ENCODE measurements at places on chromosomes 3 and 15. TPM values are rescaled to one million over a fixed set of nuclear protein-coding genes. Genes with fewer than 3 reads are reported as not detected.

GRCh38 chr3:51945031-51945840 lies 3.1 kb downstream of the PARP3 start:
- no peak for DNase-seq

DNA sequence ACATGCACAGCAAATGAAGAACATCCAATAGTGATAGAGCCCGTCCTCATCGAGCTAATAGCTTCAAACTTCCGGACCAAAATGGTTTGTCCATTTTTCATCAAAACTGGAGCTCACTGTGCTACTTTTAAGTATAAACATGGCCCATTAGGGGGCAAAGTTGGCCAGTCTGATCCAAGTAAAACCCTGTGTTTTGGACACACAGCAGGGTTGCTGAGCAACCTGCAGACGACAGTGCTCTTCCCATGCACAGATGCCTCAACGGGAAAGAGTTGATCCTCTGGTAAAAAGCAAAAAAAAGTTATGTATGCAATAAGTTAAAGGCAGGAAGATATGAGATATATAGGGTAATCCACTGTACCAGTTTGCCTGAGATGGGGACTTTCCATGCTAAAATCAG lies 244.0 kb upstream of the THBS1 start:
- DNase-seq, result no peak

DNA sequence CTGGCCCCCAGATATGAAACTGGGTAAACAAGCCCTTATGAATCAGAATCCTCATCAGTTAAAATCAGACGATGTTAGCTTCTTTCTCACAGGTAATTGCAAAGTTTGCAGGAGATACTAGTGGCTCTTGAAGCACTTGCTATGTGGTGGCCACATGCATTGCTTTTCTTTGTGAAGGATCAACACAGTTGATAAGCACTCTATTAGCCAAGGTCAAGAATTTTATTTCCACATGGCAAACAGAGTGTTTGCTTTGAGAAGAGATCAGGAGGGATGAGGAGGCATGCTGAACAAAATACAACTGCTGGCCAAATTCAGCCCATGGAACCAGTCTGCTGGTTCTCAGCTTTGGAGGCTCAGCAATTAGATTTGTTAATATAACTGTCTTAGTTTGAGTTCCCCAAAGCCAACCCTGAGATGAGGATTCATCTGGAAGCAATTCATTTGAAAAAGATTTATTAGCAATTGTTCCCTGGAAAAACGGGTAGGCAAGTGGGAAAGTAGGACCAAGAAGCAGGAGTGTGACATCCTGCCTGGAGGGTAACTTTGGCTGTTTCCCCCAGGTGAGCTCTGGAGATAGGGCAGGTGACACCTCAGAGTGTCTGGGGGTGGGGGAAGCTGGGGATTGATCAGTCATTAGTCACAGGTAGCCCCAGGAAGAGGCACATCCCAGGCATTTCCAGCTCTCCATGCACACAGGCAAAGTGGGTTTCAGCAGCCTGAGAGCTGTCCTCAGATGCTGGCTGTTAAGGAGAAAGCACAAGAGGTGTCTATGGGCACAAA lies 180.3 kb downstream of the ABHD5 start:
- DNase-seq, result peak; percentile 23

Gene SEMA6D
- total RNA-seq, result 15.8 TPM

Gene ZBTB20
- total RNA-seq, result 0.70 TPM

- DNase-seq, result no peak
Measured at GRCh38 chr3:98806521-98806920, 43.4 kb downstream of the ST3GAL6 start.

GRCh38 chr15:36251450-36251849 lies 328.0 kb upstream of the CDIN1 start:
- no peak for DNase-seq

GRCh38 chr15:87578776-87579175 lies 677.8 kb downstream of the NTRK3 start:
- DNase-seq, result no peak

Gene AQR
- total RNA-seq, result 54.4 TPM

GRCh38 chr15:78922527-78922926 lies 22.3 kb downstream of the CTSH start:
- no peak for DNase-seq

GRCh38 chr15:22961762-22962161 lies 18.4 kb downstream of the CYFIP1 start:
- DNase-seq, result no peak

GRCh38 chr3:197784019-197784585 lies 7.0 kb upstream of the LRCH3 start:
- DNase-seq, result no peak

Gene XPC
- total RNA-seq, result 30.3 TPM

Gene RASL12
- 7.7 TPM for total RNA-seq

DNA sequence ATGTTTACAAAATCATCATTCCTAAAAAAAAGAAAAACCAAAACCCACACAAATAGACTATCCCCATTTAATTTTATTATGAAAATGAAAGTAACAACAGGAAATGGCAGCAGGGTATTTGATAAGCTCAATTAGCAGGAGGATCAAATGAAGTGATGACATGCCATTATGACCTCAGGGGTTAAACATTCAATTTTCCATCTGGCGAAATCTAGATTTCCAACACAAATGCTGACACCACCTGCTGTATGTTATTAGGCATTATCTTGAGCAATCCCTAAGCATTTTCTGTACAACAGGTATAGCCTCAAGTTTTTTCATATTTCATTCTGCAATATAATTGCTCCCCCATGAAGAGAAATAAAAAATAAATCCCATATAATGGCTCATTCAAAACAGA lies 57.1 kb downstream of the SHQ1 start:
- DNase-seq, result no peak

DNA sequence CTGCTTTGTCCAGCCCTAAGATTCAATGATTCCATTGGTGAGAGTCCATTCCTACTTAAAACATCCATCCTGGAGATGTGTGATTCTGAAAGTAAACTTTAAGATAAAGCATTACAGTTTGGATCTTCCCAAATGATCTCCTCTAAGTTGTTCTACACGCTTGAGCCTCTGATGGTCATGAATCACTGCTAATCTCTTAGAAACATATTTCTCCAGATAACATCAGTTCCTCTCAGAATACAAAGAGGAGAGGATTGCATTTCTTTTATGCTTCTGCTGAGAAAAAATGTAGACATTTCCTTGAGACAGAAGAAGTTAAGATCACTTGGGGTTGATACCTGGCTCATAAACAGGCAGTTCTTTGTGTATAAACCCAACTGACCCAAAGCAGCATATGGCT lies 281.2 kb upstream of the DPH6 start:
- DNase-seq, result no peak

DNA sequence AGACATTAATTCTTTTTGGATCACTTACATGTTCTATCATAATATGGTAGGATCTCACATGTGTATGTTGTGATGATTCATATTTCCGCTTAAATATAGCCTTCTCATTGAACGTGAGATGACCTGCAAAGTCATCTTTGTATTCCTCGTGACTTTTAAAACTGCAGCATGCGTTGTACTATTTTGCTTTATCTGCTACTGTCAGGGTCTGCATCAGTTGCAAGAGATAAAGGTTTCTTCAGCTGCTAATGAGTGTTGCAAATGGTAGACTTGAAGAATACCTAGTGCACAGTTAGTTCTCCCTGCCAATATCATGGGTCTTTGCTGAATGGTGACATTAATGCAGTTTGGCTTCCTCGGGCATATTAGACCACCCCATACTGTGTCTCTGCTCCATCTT lies 31.8 kb downstream of the REC114 start:
- no peak for DNase-seq

- no peak for DNase-seq
Measured at GRCh38 chr3:61638741-61639140, 77.4 kb downstream of the PTPRG start.

- no peak for DNase-seq
Measured at GRCh38 chr3:111989061-111989678, 9.6 kb upstream of the TAGLN3 start.

Gene EEF1AKMT4
- total RNA-seq, result 9.8 TPM

DNA sequence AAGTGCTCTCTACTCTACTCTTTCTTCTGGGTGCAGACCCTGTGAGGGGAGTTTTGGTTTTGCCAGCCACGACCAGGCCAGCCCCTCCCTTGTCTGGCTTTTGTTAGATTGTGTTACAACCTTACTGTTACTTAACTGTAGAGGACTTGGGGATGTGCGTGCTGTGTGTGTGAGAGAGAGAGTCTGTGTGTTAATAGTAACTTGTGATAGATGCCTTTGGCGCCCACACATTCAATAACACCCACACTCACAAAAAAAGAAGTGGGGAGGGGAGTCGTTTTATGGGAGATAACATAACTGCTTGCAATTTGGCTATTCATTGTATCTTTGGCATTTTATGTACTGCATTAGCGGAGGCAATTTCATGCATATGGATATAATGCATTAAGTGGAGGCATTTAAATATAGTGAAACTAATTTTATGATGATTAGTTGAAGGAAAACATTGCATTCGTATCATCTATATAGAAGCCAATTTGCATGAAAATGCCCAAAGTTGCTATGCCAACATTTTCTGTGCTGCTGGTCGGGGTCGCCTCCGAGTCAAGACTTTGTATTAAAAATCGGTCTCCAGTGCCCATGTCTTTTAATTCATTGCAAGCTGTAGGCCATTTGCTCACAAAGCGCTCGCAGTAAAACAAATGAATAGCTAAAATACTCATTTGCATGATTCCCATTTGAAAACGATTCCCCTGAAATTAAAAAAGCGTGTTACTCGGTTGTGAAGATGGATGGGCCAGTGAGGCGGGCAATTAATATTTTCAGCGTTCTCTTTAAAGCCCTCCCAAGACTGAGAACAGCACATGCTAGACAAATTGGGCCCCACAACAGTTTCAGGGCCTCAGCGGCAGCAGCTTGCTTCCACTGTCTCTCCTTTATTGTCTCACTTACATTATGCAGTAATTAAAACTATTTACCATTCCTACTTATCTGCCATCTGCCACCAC lies 158.5 kb upstream of the SMAD3 start:
- DNase-seq, result peak; percentile 8

GRCh38 chr3:49780080-49780974 lies 6.0 kb downstream of the IP6K1 start:
- DNase-seq, result no peak

Gene EPB42
- total RNA-seq, result not detected

Gene CA12
- 0.68 TPM for total RNA-seq

- DNase-seq, result no peak
Measured at GRCh38 chr3:168455814-168456213, 360.1 kb upstream of the GOLIM4 start.

Gene KNSTRN
- 53.9 TPM for total RNA-seq

- no peak for DNase-seq
Measured at GRCh38 chr3:46759239-46760167, 41.8 kb upstream of the PRSS50 start.

Gene TOP2B
- 181 TPM for total RNA-seq

DNA sequence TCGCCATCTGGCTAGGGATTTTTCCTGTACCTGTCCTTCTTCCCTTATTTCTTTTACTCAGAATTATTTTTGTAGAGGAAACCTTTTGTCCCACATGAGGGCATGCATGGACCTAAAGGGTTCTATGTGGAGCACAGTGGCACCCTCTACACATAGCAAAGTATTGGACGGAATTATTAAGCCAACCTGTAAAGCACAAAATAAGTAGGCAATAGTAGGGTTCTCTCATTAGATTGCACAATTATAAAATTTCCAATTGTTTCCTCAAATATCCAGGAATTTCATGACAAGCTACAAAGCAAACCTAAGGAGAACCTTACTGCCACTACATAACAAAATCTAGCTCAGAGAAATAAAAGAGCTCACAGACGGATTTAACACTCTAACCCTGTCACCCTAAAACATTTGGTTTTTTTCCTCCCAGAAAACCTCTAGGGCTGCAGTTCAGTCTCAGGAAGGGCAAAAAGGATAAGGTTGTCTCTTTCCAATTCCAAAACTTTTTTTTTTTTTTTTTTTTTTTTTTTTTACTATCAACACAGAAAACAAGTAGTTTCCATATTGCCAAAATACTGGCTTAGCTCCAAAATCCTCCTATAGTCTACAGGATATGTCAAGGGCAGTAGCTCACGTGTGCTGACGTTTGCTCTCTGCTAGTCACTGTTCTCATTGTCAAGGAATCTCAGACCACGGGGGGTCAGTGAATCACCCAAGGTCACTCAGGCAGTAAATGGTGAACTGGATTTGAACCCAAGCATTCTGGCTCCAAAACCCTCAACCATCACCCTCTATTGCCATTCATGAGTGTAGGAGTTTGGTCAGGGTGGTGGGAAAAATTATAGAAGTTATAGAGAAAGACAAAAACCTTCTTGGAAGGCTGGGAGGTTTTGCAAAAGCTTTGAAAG lies 52.3 kb downstream of the NCEH1 start:
- no peak for DNase-seq

- no peak for DNase-seq
Measured at GRCh38 chr3:12894629-12895028, 53.3 kb upstream of the RPL32 start.

GRCh38 chr3:58724336-58724735 lies 57.8 kb upstream of the FAM3D start:
- DNase-seq, result no peak

Gene RTP3
- total RNA-seq, result not detected

Gene PPP1R14D
- total RNA-seq, result not detected

GRCh38 chr3:139430493-139430892 lies 41.0 kb upstream of the COPB2 start:
- DNase-seq, result no peak

Gene SEMA3B
- 6.4 TPM for total RNA-seq

DNA sequence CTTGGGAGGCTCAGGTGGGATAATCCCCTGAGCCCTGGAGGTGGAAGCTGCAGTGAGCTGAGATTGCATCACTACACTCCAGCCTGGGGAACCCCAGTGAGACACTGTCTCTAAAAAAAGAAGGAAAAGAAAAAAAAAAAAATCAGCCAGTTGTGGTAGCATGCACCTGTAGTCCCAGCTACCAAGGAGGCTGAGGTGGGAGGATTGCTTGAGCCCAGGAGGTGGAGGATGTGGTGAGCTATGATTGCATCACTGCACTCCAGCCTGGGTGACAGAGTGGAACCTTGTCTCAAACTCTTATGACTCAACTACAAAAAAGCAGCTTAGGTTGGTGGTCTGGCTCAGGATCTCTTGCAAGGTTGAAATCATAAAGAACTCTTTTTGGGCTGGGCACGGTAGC lies 19.3 kb upstream of the GPX1 start:
- no peak for DNase-seq

Gene LMCD1
- 22.1 TPM for total RNA-seq

Gene DYNLT2B
- total RNA-seq, result 14.1 TPM

- peak; percentile 52 for DNase-seq
Measured at GRCh38 chr3:32175607-32176197, 62.8 kb upstream of the CMTM8 start.

DNA sequence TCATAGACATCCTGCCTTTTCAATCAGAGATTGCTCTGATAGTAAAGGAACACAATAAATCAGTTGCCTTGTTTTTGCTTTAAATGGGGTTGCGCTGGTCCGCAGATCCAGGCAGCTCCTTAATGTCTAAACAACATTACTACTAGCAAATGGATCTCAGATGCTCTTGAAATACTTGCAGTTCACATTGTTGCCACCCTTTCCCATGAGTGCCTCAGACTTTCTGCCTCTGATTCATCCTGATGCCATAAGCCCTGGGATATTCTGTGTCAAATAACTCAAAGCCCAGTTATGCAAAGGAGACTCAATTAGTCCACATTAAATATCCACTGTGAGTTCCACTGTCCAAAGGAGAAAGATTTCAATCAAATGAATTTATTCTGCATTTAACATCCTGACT lies 196.7 kb downstream of the PLCH1 start:
- no peak for DNase-seq

Gene MESP2
- not detected for total RNA-seq

GRCh38 chr3:135272026-135272669 lies 477.1 kb downstream of the EPHB1 start:
- no peak for DNase-seq

- no peak for DNase-seq
Measured at GRCh38 chr3:34777386-34777785, 861.9 kb upstream of the ARPP21 start.

Gene COLQ
- 0.61 TPM for total RNA-seq
